ENCODE measurements at places on chromosomes 13 and 19. TPM values are rescaled to one million over a fixed set of nuclear protein-coding genes. Genes with fewer than 3 reads are reported as not detected.

DNA sequence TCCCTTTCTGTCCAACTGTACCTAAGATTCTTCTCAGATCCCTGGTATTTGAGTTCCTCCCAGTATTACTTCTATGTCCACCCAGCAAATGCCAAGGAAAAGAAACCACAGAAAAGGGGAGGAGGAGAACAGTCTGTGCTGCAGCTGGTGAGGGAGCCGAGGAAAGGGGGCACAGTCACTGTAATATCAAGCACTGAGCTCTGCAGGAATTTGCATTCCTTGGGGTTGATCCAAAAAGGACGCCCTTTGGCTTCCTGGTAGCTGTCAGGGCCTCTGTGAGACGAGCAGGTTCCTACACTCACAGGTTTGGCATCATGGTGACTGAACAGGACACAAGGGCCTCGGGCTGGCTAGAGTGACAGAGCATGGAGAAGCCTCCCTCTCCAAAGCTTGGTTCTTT lies 273.4 kb downstream of the NHLRC3 start:
- DNase-seq: no peak

DNA sequence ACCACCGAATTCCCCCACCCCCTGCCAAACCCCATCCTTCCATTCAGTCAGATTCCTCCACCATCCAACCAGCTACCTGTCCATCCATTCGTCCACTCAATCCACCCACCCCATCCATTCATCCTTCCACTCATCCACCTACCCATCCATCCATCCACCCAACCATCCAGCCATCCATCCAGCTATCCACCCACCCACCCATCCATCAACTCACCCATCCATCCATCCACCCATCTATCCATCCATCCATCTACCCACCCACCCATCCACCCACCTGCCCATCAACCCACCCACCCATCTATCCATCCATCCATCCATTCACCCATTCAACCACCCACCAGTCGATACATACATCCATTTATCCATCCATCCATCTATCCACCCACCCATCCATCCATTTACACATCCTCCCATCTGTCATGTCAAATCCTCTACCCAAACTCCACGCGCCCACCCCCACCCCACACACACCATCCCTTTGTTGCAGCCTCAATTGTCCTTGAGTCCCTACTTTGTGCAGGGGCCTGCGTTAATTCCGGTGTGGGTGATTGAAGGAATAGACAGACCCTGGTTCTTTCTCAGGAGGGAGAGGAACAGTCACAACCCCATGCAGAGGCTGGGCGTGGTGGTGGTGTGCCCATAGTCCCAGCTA lies 5.3 kb upstream of the SLC5A5 start:
- no peak for DNase-seq

DNA sequence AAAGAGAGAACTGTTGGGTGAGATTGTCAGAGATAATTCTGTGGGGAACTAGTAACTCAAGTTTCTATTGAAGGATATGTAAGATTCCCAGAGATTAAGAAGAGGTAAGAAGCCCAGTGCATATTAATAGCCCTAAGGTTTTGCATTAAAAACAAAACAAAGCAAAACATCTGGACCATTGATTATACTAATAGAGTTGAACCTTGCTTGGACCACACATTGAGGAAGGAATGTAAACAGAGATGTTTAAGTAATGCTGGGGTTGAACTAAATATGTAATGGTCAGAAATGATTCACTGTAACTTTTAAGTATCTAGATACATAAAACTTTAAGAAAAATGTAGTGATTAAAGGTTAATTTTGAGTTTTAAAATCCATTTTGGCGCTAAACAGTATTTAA lies 1770.0 kb downstream of the PCDH9 start:
- DNase-seq: no peak

DNA sequence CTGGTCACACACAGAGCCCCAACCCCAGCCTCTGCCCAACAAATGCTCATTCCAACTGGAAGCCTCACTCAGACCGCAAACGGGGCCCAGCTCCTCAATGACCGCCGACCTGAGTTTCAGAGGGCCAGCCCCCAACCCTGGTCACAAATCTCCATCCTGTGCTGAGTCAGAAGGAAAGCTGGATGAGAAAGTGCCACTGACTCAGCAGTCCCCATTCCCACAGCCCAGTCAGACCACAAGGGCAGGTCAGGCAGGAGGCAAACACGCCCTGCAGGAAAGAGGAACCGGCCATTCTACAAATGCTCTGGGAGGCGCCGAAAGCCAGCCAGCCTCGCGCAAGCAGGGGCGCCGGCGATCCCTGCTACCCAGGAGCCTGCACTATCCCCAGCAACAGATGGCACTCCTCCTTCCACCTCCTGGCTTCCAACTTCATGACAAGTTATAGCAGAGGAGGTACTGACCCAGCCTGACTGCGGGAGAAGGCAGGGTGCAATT lies 14.1 kb upstream of the PRKD2 start:
- no peak for DNase-seq

GRCh38 chr13:114027046-114027715 lies 53.3 kb upstream of the C13orf46 start:
- DNase-seq: no peak

DNA sequence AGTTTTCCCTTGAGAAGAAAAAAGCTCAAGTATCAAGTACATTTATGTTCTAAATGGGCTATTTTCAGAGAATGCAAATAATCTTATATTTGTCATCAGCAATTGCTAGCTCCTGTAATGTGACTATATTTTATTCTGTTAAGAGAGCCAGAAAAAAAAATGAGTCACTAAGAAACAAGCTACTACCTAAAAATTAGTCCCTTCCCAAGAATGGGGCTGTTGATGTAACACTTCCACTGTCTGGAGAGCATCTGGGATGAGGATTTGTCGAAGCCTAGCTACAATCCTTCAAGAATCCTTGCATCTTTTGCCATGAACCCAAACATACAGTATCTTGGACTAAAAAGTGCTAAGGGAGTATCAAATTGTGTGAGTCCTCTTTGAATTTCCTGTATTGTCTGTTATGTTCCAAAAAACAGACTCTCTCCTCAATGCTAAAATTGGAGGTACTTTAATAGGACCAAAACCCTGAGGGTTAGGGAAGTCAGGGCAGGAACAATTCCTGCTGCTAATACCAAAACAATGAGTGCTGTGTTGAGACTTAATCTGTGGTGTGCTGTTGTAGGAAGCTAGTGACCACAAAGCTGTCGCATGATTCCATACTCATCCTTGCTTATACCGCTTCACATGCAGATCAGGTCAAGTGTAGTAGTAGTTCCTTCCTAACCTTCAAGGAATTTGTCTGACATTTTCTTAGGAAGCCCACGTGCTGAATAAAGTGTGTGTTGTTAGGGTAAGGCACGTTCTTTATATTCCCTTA lies 4.9 kb upstream of the ZC3H13 start:
- peak; percentile 31 for DNase-seq

GRCh38 chr19:12139269-12139668 lies 881 bp downstream of the ZNF20 start:
- peak; percentile 20 for DNase-seq

- peak; percentile 70 for DNase-seq
These were observed 2.9 kb upstream of the C19orf85 start for GRCh38 chr19:55467236-55468053.

- no peak for DNase-seq
These were observed 291.4 kb downstream of the IRS2 start for GRCh38 chr13:109494925-109495369.

GRCh38 chr13:20291037-20291436 lies 58.9 kb upstream of the GJB6 start:
- DNase-seq: no peak

- DNase-seq: peak; percentile 96
These were observed 7.1 kb upstream of the PDE4C start for GRCh38 chr19:18233224-18233825.

- no peak for DNase-seq
These were observed 291.2 kb downstream of the DCT start for GRCh38 chr13:94188201-94188854.

DNA sequence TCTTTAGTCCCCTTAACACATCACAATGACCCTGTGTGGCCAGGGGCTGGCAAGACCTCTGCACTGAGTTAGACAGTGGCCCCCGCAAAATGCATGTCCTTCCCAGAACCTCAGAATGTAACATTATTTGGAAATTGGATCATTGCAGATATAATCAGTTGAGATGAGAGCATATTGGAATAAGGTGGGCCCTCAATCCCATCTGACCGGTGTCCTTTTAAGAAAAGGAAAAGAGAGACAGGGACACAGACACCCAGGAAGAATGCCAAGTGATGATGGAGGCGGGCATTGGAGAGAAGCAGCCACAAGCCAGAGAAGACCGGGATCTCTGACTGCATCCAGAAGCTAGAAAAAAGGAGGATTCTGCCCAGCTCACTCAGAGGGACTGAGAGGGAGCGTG lies 1.8 kb downstream of the FAM187B start:
- DNase-seq: no peak

DNA sequence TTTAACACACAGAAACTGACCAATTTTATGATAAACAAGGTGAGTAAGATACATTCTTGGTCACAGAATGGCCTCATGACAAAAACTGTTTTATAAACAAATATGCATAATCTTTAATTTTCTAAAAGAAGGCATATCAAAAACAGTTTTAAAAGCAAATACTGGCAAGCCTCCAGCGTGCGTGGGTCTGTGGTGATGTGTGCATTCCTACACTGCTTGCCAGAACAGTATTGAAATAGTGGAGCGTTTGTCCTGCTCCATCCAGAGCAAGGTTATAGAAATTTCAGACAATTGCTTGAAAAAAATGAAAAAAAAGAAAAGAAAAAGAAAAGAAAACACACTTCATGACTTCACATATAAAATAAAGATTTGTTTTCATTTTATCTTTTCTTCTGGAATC lies 140.9 kb downstream of the MZT1 start:
- DNase-seq: no peak

- DNase-seq: no peak
These were observed 734 bp upstream of the SERTAD3 start for GRCh38 chr19:40444825-40445312.

- DNase-seq: no peak
These were observed 1.1 kb downstream of the CD79A start for GRCh38 chr19:41877916-41878905.

- DNase-seq: no peak
These were observed 30.5 kb downstream of the CERS4 start for GRCh38 chr19:8239528-8240273.

- peak; percentile 93 for DNase-seq
These were observed 25.3 kb downstream of the ZNF582 start for GRCh38 chr19:56367829-56368711.

GRCh38 chr19:9981406-9982260 lies 28.7 kb downstream of the COL5A3 start:
- DNase-seq: no peak

DNA sequence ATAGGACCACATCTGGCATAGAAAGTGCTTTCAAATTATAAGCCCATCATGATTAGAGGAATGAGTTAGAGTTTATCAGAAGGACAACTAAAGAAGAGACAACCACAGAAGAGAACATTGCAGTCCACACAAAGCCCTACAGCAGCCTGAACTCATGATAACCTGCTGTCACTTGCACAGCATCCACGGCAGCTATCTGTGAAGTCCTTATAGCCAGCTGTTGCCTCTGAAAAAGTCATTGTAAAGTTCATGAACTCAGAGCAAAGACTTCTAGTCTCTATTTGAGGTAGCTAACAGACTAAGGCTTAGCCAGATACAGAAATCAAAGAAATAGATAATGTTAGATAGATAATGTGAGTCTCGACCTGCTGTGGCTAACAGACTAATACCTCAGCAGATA lies 450.0 kb downstream of the KLF5 start:
- DNase-seq: no peak

DNA sequence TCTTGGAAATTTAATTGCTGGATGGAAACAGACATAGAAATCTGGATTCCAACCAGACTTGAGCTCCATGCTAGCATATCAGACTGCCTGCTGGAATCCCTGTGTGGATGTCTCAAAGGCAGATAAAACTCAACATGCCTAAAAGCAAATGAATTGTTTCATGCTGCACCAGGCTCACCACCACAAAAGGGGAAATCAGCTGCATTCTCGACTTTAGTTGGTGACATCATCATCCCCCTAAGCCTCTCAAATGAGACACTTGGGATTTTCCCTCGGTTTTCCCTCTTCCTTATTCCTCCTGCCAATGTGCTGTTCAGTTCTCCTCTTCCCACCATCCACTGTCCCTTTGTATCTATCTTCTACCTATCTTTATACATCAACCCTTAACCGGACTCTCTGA lies 134.3 kb downstream of the ZDHHC20 start:
- DNase-seq: no peak

- no peak for DNase-seq
These were observed 56.4 kb upstream of the MRI1 start for GRCh38 chr19:13707915-13708314.

GRCh38 chr13:48890391-48890790 lies 85.3 kb upstream of the FNDC3A start:
- DNase-seq: no peak

DNA sequence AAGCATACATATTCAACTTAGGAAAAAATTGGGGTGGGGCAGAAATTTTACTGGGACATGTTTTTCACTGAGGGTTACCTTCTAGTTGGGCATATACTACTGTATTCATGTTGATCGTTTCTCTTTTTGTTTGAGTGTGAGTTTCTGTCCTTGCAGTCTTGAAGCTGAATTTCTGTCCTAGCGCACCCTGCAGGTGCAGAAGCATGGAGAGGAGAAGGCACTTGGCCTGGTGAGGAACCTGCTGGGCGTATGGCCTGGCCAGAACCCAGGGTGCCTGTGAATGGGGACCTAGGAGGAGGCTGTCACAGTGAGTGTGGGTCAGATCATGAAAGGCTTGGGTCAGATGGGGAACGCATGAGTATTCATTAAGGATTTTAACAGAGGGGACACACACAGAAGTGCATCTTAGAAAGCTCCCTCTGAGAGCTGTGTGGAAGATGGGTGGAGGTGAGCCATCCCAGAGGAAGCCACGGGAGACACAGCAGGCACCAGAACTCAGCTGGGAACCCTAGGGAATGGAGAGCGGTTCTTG lies 36.8 kb downstream of the SERP2 start:
- DNase-seq: no peak

- no peak for DNase-seq
These were observed 12.7 kb upstream of the FREM2 start for GRCh38 chr13:38674208-38674607.

GRCh38 chr13:30440910-30441703 lies 18.8 kb downstream of the UBE2L5 start:
- DNase-seq: no peak

- DNase-seq: no peak
These were observed 4.7 kb downstream of the IL17D start for GRCh38 chr13:20708216-20708615.

- DNase-seq: no peak
These were observed 12.6 kb downstream of the DNASE2 start for GRCh38 chr19:12868540-12869112.

ZNF723 gene
- not detected for total RNA-seq

ACP7 gene
- total RNA-seq: 0.22 TPM

ZSCAN4 gene
- total RNA-seq: not detected

HOMER3 gene
- total RNA-seq: 66.9 TPM

GARIN5A gene
- 8.4 TPM for total RNA-seq

SYNE4 gene
- 10.9 TPM for total RNA-seq

SIAH3 gene
- not detected for total RNA-seq

PTH2 gene
- total RNA-seq: not detected

NALCN gene
- total RNA-seq: 0.53 TPM
